ENCODE measurements at places on chromosomes 5 and 9.

DNA sequence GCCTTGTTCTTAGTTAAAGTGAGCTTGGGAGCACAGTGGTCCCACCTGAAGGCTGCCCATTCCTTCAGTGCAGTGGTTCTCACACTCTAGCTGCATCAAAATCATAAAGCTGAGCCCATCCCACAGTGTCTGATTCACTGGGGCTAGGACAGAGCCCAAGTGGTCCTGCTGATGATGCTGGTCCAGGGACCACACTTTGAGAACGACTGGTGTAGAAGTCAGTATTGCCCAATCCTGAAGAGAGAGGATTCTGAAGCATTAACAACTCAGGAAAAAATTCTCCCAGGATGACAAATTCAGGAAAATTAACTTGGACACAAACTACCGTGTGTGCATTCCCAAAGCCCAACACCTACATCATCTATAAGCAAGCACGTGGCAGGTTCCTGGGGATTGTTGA is 176.2 kb downstream of the GABBR2 start:
- DNase-seq, result no peak

DNA sequence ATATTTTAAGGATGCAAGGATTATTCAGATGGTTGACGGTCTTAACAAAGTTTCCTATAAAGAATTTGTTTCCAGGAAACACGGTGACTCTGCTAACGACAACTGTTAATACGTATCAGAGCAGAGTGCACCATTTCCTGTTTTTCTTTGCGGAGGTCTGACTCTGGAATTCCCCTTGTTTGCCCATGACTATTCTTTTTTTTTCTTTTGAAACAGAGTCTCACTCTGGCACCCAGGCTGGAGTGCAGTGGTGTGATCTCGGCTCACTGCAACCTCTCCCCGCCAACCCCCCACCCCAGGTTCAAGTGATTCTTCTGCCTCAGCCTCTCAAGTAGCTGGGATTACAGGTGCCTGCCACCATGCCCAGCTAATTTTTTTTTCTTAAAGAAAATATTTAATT is 115.9 kb downstream of the CDC42SE2 start:
- peak; percentile 93 for DNase-seq

DNA sequence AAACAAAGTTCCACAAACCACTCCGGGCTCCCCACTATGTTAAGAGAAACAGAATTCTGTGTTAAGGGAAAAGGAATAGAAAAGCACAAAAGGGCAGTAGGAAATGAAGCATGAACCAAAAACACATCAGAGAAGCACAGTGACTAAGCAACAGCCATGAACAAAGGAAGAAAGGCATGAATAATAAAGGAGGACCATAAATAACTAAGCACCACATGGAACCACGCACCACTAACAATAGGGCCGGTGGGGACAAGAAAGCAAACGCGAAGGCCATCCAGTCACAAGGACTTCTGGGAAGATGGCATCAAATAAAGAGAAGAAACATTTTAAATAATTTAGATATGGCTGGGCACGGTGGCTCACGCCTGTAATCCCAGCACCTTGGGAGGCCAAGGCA is 18.0 kb downstream of the PRUNE2 start:
- DNase-seq, result no peak

DNA sequence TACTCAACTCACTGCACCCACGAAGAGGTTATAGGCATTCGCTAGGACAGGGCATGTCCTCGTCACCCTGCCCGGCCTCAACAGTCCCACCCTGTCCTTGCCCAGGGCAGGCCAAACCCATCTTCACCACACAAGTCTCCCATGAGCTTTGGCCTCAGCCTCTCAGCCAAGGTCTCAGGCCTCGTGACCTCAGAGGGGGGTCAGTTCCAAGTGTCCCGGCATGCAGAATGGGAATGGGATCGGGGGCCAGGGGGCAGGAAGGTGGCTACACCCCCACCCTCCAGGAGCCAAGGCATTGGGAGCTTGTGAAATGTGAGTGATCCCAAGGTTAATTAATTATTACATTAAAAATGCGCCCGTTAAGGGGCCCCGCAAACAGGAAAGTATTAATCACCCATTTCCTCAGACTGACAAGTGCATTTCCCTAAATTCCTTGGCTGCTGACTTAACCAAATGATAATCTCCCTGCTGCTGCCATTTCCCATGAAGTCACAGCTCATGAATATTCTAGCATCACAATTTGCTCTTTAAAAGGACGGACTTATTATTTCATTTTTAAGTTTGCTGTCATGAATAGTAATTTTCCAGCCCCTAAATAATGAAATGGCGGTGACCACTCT is 8.0 kb upstream of the UBAC1 start:
- peak; percentile 72 for DNase-seq

GRCh38 chr9:36166168-36166927 is 2.8 kb upstream of the CCIN start:
- DNase-seq, result peak; percentile 92

- no peak for DNase-seq
Measured at GRCh38 chr5:116640236-116640635, 65.6 kb upstream of the SEMA6A start.
